CD4-positive, alpha-beta T cell treated with Interleukin-17A for 4 hours (primary cell): ENCODE measurements at places on chromosomes 13 and 19.
A peak's percentile ranks its signal among the peaks of the same experiment; 100 is the strongest.

- DNase-seq: no peak
Measured at GRCh38 chr19:21326169-21326568, 3.0 kb downstream of the ZNF708 start.

GRCh38 chr19:20077791-20078463 lies at the start of gene ZNF90:
TSS of gene ZNF90 (plus strand) at chr19:20078000. CDS start at chr19:20078133, 133 bp downstream.
- DNase-seq: peak; percentile 91

DNA sequence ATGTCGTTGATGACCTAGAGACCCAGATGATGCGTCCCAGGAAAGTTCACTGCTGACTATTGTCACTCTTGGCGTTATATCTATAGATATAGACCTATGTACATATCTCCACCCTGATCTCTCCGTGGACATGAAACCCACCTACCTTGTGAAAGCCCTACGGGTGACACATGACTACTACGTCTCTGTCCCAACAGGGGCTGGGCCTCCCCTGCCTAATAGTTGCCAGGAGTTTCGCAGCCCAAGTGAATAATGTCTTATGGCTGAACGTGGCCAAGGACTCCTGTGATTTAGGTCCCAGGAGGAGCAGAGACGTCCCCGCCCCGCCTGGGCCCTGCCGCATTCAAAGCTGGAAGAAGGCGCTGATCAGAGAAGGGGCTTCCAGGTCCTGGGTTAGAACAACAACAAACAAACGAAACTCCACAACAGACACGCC lies 4.9 kb upstream of the POU4F1 start:
- DNase-seq: no peak

DNA sequence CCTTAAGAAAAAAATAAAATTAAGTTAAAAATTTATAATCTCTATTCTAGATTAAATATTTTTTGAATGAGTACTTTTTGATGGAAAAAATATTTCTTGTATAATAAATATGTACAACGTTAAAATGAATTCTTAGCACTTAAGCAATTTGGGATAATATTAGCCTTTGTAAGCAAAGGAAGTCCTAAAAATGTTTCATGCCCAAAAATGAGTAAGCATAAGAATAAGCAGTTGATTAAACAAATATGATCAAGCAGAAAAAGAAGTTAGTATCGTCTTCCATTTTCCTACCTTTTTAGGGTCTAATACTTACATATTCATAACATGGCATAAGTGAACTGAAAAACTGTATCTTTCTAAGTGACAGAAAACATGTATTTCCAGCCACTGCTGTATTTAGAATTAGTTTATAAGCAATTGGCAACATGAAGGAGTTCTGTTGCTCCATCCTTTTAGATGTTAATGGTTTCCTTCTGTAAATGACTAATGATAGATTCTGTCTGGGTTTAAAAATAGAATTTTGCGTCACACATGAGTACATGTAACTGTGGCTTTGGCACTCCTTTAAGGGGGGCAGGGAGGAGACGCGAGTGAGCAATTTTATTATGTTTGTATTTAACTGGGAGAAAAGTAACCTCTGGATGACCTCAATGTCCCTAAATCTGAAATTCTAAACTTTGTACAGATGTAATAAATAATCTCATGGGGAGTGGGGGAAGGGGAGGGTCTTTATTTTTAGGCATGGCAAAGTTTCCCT lies 237.4 kb downstream of the RGCC start:
- DNase-seq: no peak

GRCh38 chr13:28426381-28426780 lies 68.5 kb downstream of the FLT1 start:
- DNase-seq: no peak

GRCh38 chr13:27034678-27035111 lies 136.9 kb downstream of the USP12 start:
- DNase-seq: no peak

GRCh38 chr13:50990065-50990817 lies 80.7 kb downstream of the RNASEH2B start:
- DNase-seq: no peak

DNA sequence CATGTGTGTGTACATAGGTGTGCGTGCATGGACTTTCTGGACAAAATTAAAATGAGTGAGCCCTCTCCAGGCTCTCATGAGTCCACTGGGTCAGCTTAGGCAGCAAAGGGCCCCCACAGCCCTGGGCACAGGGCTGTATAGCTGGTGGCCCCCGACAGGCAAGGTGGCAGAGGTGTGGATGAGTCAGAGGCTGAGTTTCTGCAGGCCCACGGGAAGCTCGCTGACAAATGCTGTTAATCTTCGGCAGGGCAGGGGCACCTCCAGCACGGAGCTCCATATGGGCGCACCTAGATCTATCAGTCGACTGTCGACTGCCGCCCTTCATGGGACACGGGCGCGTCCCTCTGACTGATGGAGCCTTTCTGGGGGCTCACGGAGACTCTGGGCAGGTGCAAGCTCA lies 181.1 kb downstream of the URI1 start:
- DNase-seq: no peak

GRCh38 chr13:58953638-58954037 lies 1210.1 kb downstream of the DIAPH3 start:
- no peak for DNase-seq

DNA sequence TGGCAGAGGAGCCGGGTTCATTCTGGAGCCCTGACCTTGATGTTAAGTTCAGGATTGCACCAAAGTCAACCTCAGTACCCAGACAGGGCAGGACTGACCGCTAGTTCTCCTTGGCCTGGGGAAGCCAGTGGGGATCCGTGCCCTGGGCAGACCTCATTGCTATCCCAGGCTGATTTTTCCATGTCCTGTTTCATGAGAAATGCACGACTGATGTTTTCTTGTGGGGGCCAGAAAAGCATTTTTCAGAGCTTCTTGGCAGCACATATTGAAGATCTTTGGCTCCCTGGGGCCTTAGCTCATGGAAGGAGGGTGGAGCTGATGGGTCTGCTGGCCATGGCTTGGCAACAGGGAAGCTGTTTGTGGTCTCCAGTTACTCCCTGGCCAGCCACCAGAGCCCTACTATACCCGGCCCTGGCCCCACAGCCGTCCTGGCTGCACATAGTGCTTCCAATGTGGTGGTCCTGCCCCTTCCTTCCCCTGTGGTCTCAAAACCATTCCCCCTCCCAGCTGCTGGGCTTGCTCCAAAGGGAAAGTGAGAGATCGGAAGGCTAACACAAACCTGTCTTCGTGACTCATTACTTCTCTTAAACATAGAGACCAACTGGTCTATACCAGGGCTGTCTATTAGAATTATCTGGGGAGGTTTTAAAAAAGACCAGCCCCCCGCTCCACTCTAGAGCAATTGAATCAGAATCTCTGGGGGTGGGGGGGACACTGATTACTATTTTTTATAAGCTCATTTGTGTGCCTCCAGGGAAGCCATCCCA lies 11.2 kb downstream of the IL17D start:
- DNase-seq: no peak

GRCh38 chr19:46100344-46100743 lies 24.1 kb downstream of the IGFL3 start:
- DNase-seq: no peak

DNA sequence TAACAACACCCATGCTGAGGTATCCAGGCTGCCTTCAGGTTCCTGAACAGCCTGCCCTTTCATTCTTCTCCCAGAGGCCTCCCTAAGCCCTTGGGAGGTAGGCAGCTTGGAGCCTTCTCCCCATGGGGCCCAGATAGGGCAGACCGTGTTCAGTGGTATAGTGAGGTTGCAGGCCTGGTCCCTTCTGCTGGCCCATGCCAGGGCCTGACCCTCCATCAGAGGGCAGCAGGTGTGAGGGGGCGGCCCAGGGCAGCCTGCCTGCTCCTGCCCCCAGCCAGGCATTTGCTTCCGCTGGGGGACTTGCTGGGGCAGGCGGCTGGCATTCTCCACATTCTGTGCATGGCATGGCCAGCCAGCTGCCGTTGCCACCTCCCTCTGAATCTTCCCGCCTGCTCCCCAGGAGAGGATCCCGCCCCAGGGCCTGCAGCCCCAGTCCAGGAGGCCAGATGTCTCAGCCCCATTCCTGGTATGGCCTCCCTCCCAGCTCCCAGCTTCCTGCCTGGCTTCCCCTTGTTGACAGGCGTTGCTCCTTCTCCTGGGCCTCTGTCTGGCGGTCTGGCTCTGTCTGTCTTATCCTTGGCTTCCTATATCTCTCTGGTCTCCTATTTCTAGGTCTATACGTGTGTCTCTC lies 8.9 kb downstream of the CIC start:
- DNase-seq: no peak

DNA sequence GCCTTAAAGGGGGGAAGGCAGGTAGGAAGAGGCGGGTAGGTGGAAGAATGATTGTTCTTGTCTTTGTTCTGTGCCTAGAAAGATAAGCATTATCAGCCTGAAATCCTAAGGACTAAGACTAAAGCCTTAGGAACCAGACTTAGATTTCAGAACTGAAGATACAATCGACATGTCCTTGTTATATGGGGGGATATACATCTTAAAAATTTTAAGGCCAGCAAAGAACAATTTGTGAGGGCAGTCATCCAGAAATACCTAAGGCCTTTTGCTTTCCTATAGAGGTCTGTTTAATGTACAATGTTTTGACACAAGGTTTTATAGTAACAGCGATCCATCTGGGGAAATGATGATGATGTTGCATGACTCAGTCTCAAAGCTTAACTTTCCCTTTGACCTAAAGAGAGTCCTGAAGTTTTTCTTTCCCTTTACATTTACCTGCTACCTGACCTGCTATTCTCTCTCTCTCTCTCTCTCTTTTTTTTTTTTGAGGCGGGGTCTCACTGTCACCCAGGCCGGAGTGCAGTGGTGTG lies 20.2 kb upstream of the CEACAM6 start:
- no peak for DNase-seq

DNA sequence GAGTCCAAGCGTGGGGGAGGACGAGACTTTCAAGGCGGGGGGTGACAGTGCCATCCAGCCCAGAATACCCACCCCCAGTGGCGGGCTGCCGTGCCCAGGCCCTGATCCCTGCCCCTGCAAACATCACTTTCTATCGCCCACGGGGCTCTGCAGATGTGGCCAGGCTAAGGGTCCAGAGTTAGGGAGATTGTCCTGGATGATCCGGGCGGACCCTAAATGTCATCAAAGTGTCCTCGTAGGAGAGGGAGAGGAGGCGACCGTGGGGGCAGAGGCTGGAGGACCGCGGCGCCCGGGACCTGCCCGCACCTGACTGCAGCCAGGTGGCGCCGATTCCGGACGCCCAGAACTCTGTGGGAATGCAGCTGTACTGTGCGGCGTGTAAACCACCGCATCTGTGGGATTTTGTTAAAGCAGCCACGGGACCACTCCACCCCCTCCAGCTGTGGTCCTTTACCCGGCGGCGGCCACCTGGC lies 32.4 kb downstream of the GJA3 start:
- peak; percentile 40 for DNase-seq

- no peak for DNase-seq
Measured at GRCh38 chr19:18225355-18225701, 910 bp downstream of the PDE4C start.

GRCh38 chr13:74794582-74794981 lies 660.4 kb upstream of the KLF12 start:
- DNase-seq: no peak

- DNase-seq: no peak
Measured at GRCh38 chr13:32409561-32410421, 18.1 kb downstream of the N4BP2L1 start.
